Left cardiac atrium (tissue), 4 donors: ENCODE measurements at places on chromosomes 5 and 9. TPM values are rescaled to one million over a fixed set of nuclear protein-coding genes. Genes with fewer than 3 reads are reported as not detected.

DNA sequence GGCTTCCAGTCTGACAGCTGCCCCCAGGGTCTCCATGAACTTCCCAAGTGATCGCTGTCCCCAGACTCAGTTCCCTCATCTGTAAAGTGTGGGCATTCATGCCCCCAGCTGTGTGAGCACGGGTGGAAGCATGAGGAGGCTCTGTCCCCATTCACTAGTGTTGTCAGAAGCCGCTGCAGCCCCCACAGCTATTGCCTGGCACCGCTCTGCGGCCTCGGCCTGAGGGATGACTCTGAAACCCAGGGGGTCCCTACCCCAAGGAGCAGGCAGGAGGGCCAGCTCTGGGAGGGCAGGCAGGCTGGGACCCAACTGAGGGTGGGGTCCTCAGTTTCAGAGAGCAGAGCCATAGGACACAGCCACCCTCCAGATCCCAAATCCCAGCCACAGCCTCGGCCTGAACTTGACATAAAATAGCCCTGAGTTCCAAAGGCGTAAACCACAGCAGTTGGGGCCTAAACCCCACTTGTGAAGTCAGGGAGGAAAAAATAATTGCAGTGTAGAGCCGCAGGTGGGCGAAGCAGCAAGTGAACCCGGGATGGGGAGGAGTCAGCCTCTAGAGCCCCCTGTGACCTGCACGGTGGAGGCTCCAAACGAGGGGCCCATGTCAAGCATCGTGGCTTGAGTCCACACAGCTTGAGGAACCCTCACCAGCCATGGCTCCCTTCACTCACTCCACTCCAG is 66.0 kb upstream of the ADAMTS2 start:
- no peak for DNase-seq

GRCh38 chr9:9212963-9213362 is 1399.8 kb downstream of the PTPRD start:
- no peak for DNase-seq

Gene CMYA5
- 466 TPM for total RNA-seq

DNA sequence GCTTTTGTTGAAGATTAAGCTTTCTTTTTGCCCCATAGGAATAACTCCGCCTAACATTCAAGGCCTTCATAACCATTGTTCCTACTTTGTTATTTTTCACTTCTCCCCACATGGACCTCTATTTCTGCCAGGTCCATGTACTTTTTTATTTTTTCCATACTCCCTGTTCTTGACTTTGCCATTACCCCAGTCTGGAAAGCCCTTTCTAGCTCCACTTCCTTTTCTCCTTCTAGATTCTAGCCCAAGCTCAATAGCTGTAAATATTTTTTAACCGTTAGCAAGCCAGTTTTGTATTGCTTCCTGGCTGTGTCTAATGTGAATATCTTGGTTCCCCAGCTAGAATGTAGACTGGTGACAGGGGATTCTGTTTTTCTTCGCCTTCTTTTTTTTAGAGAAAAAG is 26.1 kb downstream of the NCBP1 start:
- no peak for DNase-seq

DNA sequence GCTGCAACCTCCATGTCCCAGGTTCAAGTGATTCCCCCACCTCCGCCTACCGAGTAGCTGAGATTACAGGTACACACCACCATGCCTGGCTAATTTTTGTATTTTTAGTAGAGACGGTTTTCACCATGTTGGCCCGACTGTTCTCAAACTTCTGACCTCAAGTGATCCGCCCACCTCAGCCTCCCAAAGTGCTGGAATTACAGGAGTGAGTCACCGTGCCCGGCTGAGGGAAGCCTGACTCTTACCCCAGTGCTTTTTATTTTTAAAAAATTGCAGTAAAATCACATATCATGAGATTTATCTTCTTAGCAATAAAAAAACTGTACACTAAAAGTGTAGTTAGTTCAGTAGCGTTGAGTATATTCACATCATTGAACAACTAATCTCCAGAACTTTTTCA is 105.3 kb downstream of the SLIT3 start:
- no peak for DNase-seq

GRCh38 chr5:10743951-10744350 is 17.1 kb downstream of the DAP start:
- DNase-seq, result no peak

Gene SH3GL2
- total RNA-seq, result 0.18 TPM

DNA sequence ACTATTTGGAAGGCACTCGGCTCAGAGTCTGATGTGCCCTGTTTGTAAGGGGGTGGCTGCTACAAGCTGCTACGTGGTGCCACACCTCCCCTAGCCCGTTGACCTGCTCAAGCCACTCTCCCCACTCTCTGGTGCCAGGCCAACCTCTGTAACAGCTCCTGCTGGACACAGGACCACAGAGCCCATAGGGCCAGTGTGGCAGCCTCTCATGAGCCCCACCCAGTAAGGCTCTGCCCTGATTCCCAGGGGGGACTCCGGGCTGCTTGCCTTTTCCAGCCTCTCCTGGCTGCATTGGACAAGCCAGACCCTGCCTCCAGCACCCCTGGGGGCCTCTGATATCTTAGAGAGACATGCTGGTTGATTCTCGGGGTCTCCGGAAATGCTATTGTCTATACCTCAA is 53.3 kb upstream of the ANGPTL2 start:
- no peak for DNase-seq

Gene PCA3
- total RNA-seq, result not detected

Gene EHMT1
- total RNA-seq, result 31.9 TPM

DNA sequence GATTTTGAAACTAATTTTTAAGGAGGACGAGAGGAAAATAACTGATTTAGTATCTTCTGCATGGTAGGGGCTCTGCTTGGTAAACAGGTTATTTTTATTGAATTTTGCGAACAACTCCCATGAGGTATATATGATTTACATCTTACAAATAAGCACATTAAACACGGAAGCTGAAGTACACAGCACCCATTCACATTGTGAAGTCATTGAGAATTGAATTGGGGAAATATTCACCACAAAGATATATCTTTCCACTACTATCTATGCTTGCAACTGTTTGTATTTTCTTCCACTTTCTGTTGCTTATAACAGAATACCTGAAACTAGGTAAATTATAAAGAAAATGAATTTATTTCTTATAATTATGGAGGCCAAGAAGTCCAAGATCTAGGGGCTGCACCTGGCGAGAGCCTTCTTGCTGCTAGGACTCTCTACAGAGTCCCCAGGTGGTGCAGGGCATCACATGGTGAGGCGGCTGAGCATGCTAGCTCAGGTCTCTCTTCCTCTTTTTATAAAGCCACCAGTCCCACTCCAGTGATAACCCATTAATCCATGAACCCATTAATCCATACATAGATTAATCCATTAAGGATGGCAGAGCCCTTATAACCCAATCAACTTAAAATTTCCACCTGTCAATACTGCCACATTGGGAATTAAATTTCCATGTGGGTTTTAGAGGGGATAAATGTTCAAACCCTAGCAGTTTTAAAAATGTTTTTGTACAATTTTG is 79.0 kb upstream of the ZNF608 start:
- DNase-seq, result no peak

- DNase-seq, result no peak
Observed at GRCh38 chr9:136043441-136043991, 51.6 kb downstream of the NACC2 start.

Gene PCDHGB6
- total RNA-seq, result 5.2 TPM

DNA sequence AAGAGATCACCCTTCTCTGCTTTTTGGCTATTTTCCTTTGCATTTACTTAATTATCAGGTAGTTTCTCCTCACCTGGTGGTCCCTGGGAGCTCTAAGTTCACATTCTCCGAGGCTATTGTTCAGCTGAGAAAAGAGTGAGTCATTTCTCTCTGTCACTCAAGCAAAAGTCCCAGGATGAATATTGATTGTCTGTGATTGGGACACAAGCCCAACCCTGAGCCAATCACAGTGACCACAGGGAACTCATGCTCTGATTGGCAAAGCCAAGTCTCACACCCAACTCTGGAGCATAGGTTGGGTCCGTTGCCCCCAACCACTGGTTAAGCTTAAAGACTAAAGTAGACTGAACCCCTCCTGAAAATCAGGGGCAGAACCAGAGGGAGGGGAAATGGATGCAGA is 27.8 kb upstream of the FAT2 start:
- DNase-seq, result no peak
